Stimulated activated CD4-positive, alpha-beta T cell treated with anti-CD3 and anti-CD28 coated beads, Interleukin-15, amount 100 ng/mL, for 48 hours (primary cell): ENCODE measurements at places on chromosomes 12 and 14.
A peak's percentile ranks its signal among the peaks of the same experiment; 100 is the strongest.

DNA sequence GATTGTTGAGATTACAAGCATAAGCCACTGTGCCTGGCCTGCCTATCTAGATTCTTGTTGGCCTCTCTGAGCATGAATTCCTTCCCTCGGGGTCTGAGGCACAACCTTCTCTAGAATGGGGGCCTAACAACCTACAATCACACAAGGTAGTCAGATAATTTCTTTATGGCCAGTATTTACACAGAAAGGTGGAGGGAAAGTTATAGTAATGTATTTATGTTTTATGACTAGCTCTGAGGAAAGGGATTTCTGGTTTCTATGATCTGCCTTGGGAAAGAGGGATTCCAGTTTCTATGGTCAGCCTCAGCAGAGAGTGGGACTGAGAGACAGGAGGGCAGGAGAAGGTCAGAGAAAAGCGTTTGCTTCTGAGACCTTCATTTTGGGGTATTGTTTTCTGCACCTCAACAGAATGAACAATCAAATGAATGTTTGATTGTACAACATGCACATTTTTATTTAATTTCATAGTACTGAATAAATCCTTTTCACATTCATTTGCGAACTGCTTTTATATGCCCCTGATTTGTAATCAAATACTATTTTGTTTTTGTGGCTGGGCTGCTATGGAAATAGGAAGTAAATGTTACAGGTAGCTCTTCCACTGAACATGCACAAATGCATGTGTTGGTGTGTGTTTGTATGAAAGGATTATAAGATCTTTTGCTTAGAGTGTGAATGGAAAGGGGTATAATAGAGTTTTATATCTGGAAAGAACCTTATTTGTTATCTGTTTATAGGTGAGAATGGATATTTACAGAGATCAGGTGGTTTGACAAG lies 499.7 kb upstream of the RGS6 start:
- DNase-seq: no peak

DNA sequence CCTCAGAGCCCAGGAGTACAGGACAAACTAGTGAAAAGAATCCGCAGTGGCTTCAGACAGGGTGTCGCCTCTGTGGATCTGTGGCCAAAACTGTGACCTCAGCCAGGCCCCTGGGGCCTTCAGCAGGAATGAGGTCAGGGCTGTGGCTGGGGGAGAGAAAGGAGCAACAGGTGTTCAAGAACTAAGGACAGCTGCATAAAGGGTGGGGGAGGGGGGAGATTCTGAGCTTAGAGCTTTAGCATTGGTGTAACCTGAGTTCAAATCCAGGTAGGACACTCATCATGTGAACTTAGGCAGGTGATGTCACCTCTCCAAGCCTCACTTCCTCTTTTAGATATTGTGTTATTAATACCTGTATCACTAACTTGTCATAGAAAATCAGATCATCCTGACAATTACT lies 40.9 kb upstream of the CORO1C start:
- DNase-seq: no peak

- no peak for DNase-seq
These were observed 1.7 kb downstream of the CDKN1B start for GRCh38 chr12:12718853-12719252.

- no peak for DNase-seq
These were observed 7.2 kb upstream of the GPR84 start for GRCh38 chr12:54371328-54372112.

- no peak for DNase-seq
These were observed 8.7 kb downstream of the KRT75 start for GRCh38 chr12:52425466-52425865.

- DNase-seq: no peak
These were observed 310.1 kb downstream of the ETNK1 start for GRCh38 chr12:22935090-22935489.

DNA sequence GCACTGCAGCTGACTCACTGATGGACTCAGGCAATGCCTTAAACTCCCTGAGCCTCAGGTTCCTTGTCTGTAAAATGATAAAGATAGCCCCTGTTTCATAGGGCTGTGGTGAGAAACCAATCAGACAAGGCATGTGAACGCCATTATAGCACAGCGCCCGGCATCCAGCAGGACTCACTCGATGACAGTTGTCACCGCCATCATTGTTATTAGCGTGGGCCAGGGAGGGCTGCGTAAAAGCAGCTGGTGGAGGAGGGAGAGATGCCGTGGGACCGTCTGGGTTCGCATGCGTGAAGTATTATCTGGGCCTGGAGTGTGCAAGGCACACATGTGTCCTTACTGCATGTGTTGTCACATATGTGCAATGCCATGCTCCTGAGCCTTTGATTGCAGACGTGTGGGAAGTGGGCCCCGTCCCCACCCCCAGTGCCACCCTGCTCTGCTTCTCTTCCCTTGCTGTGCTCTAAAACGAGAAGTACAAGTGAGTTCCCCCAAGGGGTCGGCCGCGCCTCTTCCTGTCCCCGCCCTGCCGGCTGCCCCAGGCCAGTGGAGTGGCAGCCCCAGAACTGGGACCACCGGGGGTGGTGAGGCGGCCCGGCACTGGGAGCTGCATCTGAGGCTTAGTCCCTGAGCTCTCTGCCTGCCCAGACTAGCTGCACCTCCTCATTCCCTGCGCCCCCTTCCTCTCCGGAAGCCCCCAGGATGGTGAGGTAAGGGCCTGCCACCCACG lies at the start of gene PTPN6:
Gene PTPN6, plus strand, starts transcription at position 546 of the 730 bp plus-strand sequence. Its CDS starts 157 bp downstream, at position 703.
- DNase-seq: peak; percentile 45

DNA sequence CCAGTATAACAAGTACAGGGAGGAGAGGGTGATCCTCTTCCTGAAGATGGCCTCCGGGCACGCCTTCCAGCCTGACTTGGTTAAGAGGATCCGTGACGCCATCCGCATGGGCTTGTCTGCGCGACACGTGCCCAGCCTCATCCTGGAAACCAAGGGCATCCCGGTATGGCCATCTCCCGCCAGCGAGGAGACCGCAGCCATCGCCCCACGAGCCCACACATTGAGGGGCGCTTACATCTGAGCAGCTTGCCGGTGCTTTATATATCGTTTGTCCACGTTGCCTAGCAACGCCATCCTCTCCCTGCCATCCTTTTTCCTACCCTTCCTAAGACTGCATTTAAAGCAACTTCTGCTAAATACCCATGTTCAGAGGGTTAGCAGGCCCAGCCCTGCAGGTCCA lies 71.5 kb downstream of the AACS start:
- DNase-seq: no peak
